ENCODE measurements at places on chromosomes 2 and 18. TPM values are rescaled to one million over a fixed set of nuclear protein-coding genes. Genes with fewer than 3 reads are reported as not detected.

DNA sequence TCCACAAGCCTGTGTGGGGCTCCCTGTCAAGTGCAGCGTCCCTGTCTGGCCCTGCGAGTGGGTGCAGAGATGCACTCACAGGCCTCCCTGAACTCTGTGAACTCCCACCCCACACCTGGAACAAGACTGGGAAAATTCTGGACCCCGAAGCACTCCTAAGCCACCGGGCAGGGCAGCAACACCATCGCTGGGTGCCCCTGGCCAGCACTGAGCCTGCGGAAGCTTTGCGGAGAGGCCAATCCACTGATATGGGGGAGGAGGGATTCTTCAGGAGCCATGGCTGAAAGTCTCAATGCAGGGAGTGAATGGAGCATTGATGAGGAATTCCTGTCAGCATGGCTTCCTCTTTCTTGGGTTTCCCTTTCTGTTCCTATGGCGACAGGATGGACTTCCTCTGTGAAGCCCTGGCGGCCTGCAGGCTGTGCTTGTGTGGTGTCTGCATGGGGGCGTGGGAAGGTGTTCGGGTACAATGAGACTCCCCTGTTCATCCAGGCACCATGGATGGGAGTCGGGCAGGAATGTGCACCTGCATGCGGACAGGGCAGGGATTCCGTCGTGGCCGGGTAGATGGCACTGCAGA lies 15.1 kb downstream of the TRIB2 start:
- peaks cover 18% of the 10 kb centered on the region for H3K36me3 ChIP-seq
- no peak overlapping the region for H3K4me3 ChIP-seq
- DNase-seq, result no peak
- H3K4me1 ChIP-seq, result no peaks in the 10 kb centered on the region
- no peaks in the 10 kb centered on the region for H3K27me3 ChIP-seq
- H3K27ac ChIP-seq, result no peak overlapping the region

The EEF1B2 gene
- polyA plus RNA-seq, result 454 TPM

- H3K27ac ChIP-seq, result no peak overlapping the region
- peaks cover 25% of the 10 kb centered on the region for H3K27me3 ChIP-seq
- no peak for DNase-seq
- H3K36me3 ChIP-seq, result no peaks in the 10 kb centered on the region
- H3K4me3 ChIP-seq, result no peak overlapping the region
Measured at GRCh38 chr2:227163485-227163997, 464 bp downstream of the COL4A4 start.

GRCh38 chr2:234218266-234219045 lies 168.0 kb downstream of the SPP2 start:
- H3K4me3 ChIP-seq, result no peak overlapping the region
- H3K4me1 ChIP-seq, result no peaks in the 10 kb centered on the region
- DNase-seq, result no peak
- no peak overlapping the region for H3K27ac ChIP-seq
- no peaks in the 10 kb centered on the region for H3K27me3 ChIP-seq

- H3K27me3 ChIP-seq, result no peaks in the 10 kb centered on the region
- no peaks in the 10 kb centered on the region for H3K4me1 ChIP-seq
- H3K27ac ChIP-seq, result no peak overlapping the region
Measured at GRCh38 chr2:135337071-135337470, 193.9 kb downstream of the ZRANB3 start.

- H3K27me3 ChIP-seq, result peaks cover 95% of the 10 kb centered on the region
- DNase-seq, result no peak
- no peaks in the 10 kb centered on the region for H3K4me1 ChIP-seq
- H3K36me3 ChIP-seq, result no peaks in the 10 kb centered on the region
- H3K27ac ChIP-seq, result no peak overlapping the region
- H3K4me3 ChIP-seq, result no peak overlapping the region
Measured at GRCh38 chr2:44936275-44936674, 5.2 kb upstream of the SIX3 start.

The TUBA4B gene
- not detected for polyA plus RNA-seq

DNA sequence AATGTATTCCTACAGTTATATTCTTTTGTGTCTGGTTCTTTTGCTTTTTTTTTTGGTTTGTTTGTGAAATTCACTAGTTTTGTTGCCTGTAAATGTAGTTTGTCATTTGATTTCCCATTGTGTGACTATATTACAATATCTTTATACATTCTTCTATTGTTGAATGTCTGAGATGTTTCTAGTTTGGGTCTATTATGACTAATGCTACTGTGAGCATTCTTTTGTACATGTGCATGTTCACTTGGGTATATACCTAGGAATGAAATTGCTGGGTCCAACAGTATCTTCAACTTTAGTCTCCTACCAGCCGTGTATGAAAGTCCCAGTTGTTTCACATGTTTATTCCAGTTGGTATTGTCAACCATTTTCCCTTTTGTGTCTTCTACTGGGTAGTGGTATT lies 112.7 kb upstream of the RBMS1 start:
- no peak overlapping the region for H3K4me3 ChIP-seq
- no peak overlapping the region for H3K27ac ChIP-seq
- no peaks in the 10 kb centered on the region for H3K27me3 ChIP-seq
- H3K36me3 ChIP-seq, result no peaks in the 10 kb centered on the region
- peaks cover 8% of the 10 kb centered on the region for H3K4me1 ChIP-seq

Data from endothelial cell of umbilical vein (primary cell).